Thoracic aorta (tissue), 2 donors: ENCODE measurements at places on chromosomes 5 and 9.

- DNase-seq: no peak
Observed at GRCh38 chr9:28834156-28834555, 1260.9 kb upstream of the C9orf72 start.

- DNase-seq: no peak
Observed at GRCh38 chr5:171207256-171207847, 101.7 kb upstream of the TLX3 start.

- no peak for DNase-seq
Observed at GRCh38 chr9:98204692-98205091, 12.3 kb upstream of the CORO2A start.

- DNase-seq: no peak
Observed at GRCh38 chr5:10527281-10527950, 36.5 kb upstream of the ANKRD33B start.

DNA sequence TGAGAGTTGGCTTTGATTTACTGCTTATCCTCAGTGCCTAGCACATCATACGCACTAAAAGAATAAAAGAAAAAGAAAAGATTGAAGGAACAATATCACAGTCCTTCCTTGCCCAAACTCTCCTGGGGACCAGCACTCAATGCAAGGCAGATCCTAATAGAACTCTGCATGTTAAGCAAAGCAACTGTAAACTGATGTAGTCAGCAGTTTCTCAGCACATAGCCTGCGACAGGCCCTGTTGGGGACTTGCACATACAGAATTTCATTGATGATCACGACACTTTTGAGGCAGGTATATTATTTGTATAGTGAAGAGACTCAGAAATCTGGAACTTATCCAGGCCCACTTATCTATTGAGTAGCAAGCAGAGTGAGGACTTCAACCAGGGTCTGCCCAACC, 15.4 kb downstream of the NIPAL4 start:
- DNase-seq: no peak

DNA sequence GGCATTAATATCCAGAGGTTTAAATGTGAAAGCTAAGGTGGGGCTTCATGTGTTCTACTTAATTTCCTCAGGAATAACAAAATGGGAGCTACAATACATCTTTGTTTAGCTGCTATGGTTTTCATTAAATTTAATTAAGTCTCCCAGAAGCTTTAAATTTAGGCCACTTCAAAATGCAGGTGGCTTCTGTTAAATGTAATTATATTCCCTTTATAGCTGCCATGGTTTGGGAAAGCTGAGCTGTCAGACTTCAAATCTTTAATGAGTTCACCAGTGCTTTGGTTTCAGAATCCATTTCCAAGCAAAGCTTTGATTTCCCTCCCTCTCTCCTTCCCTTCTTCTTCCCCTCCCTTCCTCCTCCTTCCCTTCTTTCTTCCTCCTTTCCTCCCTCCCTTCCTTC, 58.4 kb upstream of the FAM170A start:
- DNase-seq: no peak

- no peak for DNase-seq
Observed at GRCh38 chr5:72356361-72356760, 36.2 kb downstream of the PTCD2 start.

- DNase-seq: no peak
Observed at GRCh38 chr5:158272409-158272808, 413.5 kb upstream of the CLINT1 start.

DNA sequence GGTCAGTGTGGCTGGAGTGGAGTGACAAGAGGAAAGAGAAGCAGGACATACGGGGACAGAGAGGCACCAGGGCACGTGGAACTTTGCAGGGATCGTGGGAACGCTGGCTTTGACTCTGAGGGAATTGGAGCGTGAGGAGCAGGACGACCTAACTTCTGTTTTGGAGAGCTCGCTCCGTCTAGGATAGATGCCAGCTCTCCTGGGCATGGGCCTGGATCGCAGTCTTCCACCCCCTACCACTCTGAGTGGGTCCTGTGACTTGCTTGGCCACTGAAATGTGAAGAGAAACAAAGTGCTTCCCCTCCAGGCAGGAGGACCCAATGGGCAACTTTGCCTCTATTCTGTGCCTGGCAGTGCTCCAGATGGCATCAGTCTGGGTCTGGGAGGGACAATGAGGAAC, 8.7 kb upstream of the SH3PXD2B start:
- DNase-seq: no peak

- no peak for DNase-seq
Observed at GRCh38 chr5:132905938-132906337, 32.5 kb downstream of the LEAP2 start.

GRCh38 chr9:130732793-130733221, 39.2 kb downstream of the EXOSC2 start:
- DNase-seq: no peak

GRCh38 chr5:180290568-180291233, 1.2 kb downstream of the MAPK9 start:
- no peak for DNase-seq

DNA sequence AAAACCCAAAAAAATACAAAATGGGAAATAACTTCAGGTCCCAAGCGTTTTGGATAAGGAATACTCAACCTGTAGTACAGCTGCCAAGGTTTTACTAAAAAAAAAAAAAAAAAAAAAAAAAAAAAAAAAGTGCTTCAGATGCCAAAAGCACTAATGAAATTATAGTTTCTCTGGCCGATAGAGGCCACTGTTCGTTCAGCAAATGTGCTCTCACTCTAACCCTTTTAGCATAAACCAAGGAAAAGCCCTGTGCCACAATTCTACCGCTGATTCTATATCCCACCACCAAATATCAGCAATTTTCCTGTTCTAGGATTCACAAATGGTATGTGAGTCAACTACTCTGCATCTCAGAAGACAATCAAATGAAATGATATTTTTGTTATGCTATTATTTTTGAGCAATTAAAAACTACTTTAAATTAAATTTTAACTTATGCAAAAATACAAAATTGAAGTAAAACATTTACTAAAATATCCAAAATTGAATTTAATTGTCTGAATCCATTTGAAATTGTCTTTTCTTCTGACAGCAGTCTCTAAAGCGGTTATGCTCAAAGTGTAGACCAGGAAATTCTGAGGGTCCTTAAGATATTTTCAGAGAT, 79.8 kb downstream of the RICTOR start:
- no peak for DNase-seq

DNA sequence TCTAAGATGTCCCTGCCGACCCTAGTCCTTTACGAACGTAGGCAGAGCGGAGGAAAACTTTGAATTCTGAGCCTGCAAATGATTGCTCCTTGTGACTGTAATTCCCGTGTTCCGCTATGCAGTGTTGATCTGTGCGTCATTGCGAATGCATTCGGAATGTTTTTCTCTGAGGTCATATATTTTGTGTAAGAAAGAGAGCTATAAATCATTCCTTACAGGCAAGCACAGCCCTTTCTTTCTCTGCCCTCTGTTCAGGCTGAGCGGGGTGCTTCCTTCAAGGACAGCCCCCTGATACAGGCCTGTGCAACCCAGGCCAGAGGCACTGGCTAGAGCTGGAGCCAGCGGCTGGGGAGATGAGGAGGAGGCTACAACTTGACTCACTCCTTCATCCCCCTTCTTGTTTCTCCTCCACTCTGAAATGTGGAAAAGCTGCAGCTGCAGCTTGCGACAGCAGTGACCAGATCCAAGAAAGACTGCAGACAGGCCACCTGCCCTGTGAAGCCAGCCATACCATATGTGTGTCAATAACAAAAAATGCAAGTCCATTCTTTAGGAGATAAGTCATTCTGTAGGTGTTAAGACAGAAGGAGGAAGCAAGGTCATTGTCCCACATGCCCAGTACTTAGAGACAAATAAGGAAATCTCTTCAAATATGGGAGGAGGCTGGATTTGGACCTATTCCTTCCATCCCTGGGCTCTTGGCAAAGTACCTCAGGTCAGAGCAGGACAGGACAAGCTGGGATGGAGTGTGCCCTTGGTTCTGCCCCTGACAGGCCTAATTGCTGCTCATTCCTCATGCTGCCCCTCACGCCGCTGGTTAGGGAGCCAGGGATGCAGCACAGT, 345.7 kb upstream of the WWC1 start:
- DNase-seq: peak; percentile 25

DNA sequence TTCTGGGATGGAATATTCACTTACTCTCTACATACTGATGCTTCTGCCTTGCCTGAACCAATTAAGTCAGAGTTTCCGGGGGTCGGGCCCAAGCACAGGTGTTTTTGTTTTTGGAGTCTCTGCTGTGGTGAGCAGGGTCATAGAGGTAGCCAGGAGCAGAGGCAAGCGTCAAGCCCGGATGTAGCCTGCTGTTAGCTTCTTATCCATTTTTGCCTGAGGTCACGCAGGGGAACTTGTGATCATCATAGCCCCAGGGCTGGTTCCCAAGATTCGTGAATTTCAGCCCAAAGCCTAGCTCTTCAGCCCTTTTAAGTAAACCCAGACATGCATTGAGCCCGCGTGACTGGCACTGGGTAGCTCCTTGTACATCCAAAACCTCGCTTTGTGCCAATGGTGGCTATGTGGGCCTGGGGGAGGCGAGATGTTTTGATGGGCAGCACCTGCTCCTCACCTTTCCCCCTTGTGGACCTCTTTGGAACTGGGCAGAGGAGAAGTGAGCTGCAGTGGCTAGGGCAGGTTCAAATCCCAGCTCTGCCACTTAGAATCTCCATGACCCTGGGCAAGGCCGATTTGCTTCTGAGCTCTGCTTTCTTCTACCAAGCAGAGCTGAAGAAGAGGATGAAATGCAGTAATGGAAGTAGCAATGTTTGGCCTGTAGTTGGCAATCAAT, 33.7 kb downstream of the FGF18 start:
- DNase-seq: no peak

GRCh38 chr5:115544043-115544435, 536 bp downstream of the FEM1C start:
- DNase-seq: no peak

DNA sequence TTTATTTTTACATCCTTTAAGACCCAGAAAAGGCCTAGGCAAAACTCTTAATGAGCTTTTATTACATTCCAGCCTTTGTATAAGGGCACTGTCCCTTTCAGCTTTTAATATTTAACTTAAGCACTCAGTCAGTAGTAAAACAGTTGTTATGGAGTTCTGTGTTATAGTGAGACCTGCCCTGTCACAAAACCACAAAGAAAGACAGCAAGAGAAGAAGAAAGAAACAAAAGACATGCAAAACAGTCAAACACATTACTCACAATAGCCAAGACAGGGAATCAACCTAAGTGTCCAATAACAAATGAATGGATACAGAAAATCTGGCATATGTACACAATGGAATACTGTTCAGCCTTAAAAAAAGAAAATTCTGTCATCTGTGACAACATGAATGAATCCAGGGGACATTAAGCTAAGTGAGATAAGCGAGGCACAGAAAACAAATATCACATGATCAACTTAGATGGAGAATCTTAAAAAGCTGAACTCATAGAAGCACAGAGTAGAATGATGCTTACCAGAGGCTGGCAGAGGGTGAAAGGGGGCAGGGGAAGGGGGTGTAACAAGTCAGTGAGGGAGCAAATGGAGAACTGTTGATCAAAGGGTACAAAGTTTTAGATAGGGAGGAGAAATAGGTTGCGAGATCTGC, 63.8 kb upstream of the CCNG1 start:
- no peak for DNase-seq
